CD14-positive monocyte (primary cell): ENCODE measurements at places on chromosomes 2 and 18. TPM values are rescaled to one million over a fixed set of nuclear protein-coding genes. Genes with fewer than 3 reads are reported as not detected.

The CYP26B1 gene
- polyA plus RNA-seq: not detected

The WDFY1 gene
- 31.7 TPM for polyA plus RNA-seq

The UPP2 gene
- polyA plus RNA-seq: not detected in 2 replicates

The MSTN gene
- polyA plus RNA-seq: not detected

The SULT1C4 gene
- not detected for polyA plus RNA-seq

The HAAO gene
- 29.6 and 42.1 TPM in 2 replicates for polyA plus RNA-seq

GRCh38 chr18:23226930-23227725 is 91.8 kb downstream of the CABLES1 start:
- peak; percentile 45 for DNase-seq

GRCh38 chr2:65599693-65600092 is 167.3 kb upstream of the SPRED2 start:
- no peak for DNase-seq

DNA sequence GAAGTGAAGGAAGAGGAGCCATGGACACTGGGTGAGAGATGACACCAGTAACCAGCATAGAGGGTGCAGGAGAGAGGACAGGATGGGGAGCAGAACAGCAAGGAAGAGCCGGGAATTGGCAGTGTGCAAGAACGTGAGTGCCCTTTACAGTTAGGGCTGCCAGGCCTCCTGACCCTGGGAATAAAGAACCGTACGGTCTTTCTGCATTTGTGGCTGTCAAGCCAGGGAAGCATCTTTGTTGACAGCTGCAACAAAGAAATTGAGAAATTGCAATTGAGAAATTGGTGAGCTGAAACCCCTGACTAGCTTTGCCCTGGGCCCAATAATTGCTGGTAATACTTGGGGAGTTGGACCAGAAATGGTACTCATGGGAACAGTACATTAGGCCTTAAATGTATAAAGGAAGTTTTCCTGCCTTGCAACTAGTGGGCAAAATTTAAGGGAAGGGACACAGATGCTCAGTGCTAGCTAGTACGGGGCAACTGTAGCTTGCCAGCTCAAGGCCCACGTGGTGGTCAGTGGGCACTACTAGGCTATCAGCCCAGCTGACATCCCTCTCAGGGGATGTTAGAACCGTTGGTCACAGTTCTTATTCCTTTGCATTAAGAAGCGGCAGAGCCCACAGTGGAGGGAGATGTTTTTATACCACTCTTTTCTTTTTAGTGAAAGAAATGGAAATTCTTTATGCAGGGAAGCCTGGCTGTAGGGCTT is 56.6 kb downstream of the KCTD18 start:
- DNase-seq: no peak

- no peak for DNase-seq
Observed at GRCh38 chr2:105618351-105618659, 126.4 kb upstream of the NCK2 start.

DNA sequence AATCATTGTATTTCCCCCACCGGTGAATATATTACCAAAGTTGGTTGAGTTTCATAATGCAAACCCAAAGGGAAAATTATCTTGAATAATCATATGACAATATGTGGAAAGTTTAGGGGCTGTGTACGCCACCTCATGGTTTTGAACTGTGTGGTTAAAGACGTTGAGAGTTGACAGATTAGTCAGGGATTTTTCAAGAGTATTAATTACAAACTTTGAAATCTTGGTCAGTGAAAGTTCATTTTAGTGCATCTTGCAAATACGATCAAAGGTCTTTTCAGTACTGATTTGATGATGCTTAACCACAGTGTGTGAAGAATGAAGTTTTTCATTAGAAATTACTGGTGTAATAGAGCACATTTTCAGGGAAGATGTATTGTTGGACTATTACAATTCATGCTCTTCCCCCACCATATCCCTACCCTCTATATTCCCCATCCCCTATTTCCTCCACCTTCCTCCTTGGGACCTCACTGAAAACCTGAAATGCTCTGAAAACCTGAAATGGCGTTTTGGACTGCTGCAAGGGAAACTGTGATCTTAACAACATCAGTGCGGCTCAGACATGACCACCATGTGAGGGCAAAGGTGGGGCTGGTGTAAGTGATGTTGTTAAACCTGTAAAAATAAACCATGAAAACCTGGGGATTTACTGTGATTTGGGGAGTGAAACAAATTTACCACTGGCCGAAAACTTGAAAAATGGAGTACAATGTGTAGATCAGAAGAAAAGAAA is 4.5 kb upstream of the BCL2L11 start:
- DNase-seq: no peak

GRCh38 chr2:186348200-186348599 is 137.9 kb upstream of the ZC3H15 start:
- no peak for DNase-seq

DNA sequence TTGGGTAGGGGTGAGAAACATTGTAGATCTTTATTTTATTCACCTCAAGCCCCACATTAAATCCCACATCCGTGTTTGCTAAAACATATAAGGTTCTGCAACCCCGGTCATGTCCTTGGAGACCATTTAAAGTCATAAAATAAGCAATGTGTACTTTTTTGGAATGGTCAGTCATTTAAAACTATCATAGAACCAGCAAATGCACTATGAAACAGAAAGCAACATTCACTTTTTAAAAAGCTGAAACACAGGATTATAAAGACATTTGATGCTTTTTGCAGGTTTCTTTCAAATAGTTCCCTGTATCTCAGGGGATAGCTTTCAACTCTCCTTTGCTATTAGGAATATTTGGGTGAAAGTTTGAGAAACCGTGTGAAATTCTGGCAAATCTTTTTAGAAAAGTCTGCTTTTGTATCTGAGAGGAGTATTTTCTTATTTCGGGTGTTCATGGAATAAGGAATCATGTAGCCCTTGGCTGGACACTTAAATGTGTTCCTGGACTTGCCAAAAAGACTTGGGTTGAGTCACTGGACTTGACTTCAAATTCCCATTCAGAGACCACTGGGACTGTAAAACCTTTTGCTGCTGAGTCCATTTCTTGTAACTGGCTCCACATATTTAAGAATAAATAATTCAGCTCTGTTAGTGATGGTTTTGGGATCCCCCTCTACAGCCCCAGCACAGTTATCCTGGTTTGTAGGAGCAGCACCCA is 5.9 kb upstream of the CETN1 start:
- DNase-seq: no peak

DNA sequence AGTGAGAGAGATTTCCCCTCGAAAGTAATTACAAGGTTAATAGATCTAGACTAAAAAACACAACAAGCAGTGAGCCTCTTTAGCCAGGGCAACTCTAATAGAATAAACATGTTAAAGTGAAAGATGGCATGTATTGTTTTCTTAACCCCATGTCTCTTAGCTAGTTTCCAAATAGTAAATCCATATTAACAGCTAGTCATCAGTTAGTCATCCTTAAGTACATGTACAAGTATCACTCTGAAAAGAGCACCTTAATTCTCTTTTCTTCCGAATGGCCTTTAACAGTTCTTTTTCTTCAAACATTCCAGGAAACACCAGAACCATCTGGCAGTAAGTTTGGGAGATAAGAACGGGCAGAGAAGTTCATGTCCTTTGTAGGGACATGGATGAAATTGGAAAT is 1480.0 kb downstream of the LRP1B start:
- DNase-seq: no peak

DNA sequence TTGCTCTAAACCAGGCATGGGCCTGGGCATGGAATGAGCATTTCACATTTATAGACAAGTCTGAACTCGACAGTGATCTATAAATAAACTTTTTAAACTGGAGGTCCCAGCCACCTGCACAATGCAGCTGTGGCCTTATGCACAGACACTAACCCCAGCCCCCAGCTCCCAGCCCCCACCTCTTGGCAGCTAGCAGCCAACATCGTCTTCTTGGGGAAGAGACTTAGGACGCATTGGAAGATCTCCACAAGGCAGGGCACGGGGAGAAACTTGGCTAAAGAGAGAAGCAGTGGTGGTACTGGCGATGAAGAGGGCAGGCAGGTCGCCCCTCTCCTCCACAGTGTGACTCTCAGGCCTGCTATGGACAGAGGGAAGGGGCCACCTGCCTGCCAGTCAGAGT is 213.2 kb downstream of the ANAPC1 start:
- DNase-seq: no peak

DNA sequence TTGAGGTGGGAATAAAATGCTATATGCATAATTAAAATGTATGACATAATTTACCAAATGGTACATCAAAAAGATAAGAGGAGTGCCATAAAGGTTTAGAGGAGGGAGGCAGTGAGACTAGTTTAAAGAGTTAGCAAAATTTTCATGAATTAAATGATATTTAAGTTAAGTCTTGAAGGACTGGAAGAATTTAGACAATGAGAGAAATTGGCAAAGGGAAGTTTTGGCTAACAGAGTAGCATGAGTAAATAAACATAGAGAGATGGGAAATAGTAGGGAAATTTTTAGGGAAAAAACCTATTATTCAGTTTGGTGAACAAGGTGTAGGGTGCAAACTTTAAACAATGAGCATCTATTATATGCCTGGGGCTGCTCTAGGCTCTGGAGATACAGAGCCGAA is 68.8 kb downstream of the CAVIN2 start:
- no peak for DNase-seq

DNA sequence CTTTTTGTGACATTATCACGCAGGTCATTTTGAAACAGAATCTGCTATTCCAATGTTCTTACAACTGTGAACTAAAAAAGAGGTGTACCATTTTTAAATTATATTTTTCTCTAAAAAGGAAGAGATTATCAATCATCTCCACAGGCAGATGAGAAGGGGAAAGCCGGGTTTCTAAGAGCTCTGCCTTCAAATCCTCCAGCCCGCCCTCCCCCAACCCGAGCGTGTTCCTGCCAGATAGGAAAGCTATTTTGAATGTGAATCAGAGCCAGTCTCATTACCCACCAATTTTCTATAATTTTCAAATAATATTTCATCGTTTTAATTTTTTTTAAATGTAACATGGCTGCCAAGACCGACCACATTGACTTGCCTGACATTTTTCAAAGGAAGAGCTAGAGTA is 65.9 kb downstream of the KCNF1 start:
- DNase-seq: no peak
